ENCODE measurements at places on chromosomes 3 and 15.

DNA sequence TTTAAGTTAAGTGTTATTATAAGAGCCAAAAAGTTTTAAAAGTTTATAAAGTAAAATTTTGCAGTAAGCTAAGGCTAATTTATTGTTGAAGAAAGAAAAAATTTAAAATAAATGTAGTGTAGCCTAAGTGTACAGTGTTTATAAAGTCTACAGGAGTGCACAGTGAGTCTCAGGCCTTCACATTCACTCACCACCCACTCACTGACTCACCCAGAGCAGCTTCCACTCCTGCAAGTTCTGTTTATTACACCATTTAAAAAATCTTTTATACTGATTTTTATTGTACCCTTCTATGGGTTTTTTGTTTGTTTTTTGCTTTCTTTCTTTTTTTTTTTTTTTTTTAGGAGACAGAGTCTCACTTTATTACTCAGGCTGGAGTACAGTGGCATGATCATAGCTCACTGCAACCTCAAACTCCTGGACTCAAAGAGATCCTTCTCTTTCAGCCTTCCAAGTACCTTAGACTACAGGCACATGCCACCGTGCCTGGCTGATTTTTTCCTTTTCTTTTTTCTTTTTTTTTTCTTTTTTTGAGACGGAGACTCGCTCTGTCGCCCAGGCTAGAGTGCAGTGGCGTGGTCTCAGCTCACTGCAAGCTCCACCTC lies 25.9 kb downstream of the CSTA start:
- DNase-seq: no peak

GRCh38 chr3:12178091-12178820 lies 19.5 kb upstream of the TIMP4 start:
- DNase-seq: peak; percentile 17

DNA sequence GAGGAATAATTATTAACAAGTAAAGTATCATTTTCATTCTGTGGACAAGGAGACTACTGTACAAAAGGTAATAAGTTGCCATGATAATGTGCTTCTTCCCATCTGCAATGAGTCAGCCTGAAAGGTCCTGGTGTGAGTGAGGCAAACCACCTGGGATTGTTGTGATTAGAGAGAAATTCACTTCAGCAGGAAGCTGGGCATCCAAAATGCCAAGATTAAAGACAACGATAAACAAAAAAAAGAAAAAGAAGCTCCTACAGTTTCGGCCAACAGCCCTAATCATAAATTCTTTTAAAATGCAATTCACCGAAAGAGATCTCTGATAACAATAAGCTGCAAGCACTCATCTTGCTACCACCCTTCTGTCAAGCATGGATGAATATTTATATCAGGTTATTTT lies 507.8 kb downstream of the TUSC7 start:
- no peak for DNase-seq

DNA sequence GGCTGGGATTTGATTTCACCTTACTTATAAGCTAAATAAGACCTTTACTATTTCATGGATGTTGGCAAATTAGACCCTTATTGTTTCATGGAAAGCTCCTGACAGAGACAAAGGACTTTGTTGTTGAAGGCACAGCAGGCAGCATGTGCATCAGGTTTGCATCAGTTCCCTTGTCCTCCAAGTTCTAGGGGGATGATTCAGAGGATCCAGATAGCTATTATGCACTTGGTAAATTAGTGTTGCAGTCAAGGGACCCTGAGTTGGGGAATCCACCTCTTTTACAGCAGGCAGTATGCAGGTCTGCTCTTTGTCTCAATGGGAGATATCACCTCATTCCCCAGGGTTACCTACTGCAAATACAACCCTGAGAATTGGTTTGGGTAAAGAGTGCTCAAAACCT lies 131.4 kb upstream of the IGSF10 start:
- DNase-seq: no peak

- DNase-seq: no peak
Observed at GRCh38 chr3:150081084-150081483, 110.4 kb upstream of the PFN2 start.

DNA sequence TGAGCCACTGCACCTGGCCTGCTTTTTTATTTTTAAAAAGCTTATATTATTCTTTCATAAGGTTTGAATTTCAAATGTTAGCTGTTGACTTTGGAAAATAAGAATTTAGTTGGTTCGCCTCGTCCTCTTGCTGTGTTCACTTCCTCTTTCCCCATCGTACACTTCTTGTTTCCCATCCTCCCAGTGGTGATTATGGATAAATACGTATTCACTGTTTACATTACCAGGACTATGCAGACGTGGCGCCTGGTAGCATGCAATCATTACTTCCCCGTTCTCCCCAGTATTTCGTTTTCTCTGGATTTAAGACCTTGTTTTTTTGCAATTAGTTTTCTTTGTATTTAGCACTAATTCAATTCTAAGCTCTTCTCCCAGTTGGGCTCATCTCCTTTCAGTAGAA lies 70.1 kb downstream of the LMLN start:
- no peak for DNase-seq

GRCh38 chr3:191094057-191094845 lies 104.8 kb upstream of the OSTN start:
- DNase-seq: no peak

- DNase-seq: no peak
Observed at GRCh38 chr3:11530153-11530721, 113.5 kb downstream of the VGLL4 start.

DNA sequence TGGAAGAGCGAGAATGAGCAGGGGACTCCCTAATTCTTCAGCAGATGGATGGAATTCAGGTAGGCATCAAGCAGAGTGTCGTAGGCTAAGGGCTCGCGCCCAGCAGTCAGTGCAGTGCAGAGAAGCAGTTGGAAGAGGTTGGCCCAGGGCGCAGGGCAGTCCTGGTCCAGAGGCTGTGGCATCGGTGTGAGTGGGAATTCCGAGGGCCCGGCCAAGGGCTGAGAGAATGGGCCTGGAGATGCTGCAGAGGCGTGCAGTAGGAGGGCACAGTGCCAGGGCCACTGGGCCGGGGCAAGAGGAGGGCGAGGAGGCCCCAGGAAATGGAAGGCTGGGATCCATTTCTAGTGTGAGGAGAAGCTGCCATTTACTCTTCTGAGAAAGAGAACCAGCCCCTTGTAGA lies 74.4 kb downstream of the AAGAB start:
- DNase-seq: no peak
